Spinal cord (tissue), 10 donors: ENCODE measurements at places on chromosomes 6 and 20. TPM values are rescaled to one million over a fixed set of nuclear protein-coding genes. Genes with fewer than 3 reads are reported as not detected.

The ZNF318 gene
- 29.2 TPM for polyA plus RNA-seq

The TGM3 gene
- 1.3 TPM for polyA plus RNA-seq

The RTEL1 gene
- 29.6 TPM for polyA plus RNA-seq

The SMPDL3A gene
- polyA plus RNA-seq: 9.0 TPM

The CPNE5 gene
- polyA plus RNA-seq: 88.4 TPM

The TMEM217 gene
- polyA plus RNA-seq: 1.6 TPM

The HCRTR2 gene
- 6.1 TPM for polyA plus RNA-seq

The COL21A1 gene
- 19.0 TPM for polyA plus RNA-seq

The VGLL2 gene
- polyA plus RNA-seq: 0.46 TPM

The HLA-DRB1 gene
- polyA plus RNA-seq: 3.1 TPM
